ENCODE measurements at places on chromosomes 16 and 17. TPM values are rescaled to one million over a fixed set of nuclear protein-coding genes. Genes with fewer than 3 reads are reported as not detected.

DNA sequence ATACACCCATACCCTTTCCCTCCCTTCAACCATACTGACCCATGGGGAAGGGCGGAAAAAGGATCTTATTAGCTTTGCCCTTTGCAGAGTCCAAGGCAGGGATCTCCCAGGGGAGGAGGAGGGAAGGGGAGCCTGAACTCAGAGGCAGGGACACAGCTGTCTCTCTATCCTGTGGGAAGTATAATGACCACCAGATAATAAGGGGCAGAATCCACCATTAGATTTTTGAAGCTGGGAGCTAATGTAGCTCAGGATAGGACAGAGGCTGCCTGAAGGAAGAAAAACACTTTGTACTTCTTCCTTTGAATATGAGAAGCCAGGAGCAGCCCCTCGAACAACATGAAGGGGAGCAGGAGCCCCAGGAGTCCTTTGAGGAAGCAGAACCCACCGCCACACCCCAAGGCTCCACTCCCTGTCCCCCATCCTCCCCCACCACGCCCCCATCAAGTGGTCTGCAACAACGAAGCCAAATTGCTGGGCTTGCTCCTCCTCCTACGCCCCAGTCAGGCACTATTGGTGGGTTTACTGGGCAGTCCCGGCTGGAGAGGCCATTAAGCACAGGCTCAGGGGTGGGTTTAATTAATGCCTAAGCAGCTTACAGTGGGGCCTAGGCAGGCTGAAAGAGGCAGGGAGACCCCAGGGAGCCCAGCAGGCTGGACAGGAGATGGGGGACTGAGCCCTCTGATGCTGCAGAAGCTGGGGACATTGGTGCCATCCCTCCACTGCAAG lies 5.3 kb downstream of the MPP2 start:
- no peak for DNase-seq

DNA sequence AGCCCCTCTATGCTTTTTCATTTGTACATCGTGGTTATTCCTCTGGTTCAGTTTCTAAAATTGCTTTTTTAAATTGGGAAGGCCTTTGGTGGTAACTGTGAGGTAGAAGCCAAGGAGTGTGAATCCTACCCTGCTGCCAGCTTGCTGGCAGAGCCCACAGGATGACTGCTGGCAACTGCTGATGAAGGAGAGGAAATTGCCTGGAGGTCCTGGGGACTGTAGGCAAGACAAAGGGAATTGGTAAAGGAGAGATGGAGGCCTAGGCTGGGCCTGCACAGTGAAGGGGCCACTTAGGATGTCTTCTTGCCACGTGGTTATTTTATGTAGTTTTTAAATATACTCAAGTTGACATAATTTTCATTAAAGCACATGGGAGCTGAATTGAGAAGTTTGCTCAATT lies 15.8 kb downstream of the C17orf58 start:
- no peak for DNase-seq

DNA sequence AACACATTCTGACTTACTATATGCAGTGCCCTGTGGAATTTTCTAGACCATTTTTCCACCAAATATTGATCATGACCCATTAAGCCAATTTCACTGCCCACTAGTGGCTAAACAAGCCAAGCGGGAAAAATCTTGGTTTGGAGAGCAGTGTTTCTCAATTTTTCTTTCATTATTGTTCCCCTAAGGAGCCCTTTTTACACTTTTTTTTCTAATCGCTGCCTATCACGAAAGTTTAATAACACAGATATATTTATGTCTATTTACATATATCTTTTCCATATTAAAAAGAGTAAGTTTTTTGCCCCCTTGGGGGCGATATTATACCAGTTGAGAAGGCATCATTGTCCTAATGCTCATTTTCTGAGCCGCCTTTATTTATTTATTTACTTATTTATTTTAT lies 10.8 kb upstream of the TLCD3B start:
- DNase-seq = peak; percentile 63

The PPP1R27 gene
- polyA plus RNA-seq = 40.8 TPM

GRCh38 chr16:30521873-30522641 lies 4.3 kb downstream of the ZNF768 start:
- no peak for DNase-seq

The GGT6 gene
- 0.27 TPM for polyA plus RNA-seq

- DNase-seq = no peak
Measured at GRCh38 chr16:5056352-5056751, 9.4 kb downstream of the C16orf89 start.

DNA sequence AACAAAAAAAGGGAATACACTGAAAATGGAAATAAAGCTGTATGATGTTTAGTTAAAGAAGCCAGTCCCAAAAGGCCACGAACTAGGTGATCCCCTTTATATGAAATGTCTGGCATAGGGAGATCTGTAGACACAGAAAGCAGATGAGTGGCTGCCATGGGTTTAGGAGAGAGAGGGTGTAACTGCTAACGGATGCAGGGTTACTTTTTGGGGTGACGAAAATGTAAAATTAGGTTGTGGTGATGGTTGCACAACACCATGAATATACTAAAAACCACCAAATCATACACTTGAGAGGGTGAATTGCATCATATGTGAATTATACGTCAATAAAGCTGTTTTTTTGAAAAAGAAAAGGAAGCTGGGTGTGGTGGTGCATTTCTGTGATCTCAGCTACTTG lies 99.6 kb downstream of the ADCY9 start:
- DNase-seq = no peak

The RUNDC3A gene
- 3.8 TPM for polyA plus RNA-seq

DNA sequence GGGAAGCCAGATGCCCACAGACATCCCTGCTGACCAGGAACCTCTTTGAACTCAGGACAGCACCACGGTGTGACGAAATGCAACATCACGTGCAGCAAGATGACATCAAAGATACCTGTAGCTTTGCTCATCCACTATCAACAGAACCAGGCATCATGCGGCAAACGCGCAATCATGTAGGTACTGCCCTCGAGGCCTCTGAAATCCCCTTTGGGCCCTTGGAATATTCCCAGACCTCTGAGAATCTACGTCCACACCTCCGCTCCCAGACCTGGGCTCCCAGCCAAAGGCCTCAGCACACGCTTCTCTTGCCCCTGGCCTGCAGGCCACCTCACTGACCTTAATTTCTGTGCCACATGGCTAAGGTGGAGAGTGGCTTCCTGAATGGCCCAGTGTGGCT lies 7.3 kb downstream of the CX3CL1 start:
- no peak for DNase-seq

DNA sequence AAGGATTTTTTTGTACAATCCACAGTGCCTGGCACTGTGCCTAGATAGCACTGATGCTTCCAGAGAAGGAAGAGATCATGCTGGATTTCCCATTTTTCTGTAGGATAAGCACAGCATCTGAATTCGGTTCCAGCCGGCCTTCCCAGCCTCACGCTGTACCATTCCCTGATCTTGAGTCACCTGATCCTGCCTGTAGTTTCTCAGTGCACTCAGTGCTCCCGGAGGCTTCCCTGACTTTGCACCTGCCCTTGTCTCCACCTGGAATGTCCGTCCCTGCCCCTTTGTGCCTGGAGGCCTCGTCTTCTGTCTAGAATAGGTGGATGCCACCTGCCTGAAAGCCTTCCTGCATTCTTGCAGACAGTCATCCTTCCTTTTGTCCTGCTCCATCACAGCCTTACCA lies 179.9 kb downstream of the CCDC182 start:
- no peak for DNase-seq

The FAM117A gene
- 17.5 TPM for polyA plus RNA-seq

- DNase-seq = no peak
Measured at GRCh38 chr16:65975049-65975708, 391.3 kb upstream of the CDH5 start.

GRCh38 chr17:72176951-72177660 lies 56.3 kb downstream of the SOX9 start:
- no peak for DNase-seq

Data from muscle of leg (tissue), 16 donors.